ENCODE measurements at places on chromosomes 16 and 17.

DNA sequence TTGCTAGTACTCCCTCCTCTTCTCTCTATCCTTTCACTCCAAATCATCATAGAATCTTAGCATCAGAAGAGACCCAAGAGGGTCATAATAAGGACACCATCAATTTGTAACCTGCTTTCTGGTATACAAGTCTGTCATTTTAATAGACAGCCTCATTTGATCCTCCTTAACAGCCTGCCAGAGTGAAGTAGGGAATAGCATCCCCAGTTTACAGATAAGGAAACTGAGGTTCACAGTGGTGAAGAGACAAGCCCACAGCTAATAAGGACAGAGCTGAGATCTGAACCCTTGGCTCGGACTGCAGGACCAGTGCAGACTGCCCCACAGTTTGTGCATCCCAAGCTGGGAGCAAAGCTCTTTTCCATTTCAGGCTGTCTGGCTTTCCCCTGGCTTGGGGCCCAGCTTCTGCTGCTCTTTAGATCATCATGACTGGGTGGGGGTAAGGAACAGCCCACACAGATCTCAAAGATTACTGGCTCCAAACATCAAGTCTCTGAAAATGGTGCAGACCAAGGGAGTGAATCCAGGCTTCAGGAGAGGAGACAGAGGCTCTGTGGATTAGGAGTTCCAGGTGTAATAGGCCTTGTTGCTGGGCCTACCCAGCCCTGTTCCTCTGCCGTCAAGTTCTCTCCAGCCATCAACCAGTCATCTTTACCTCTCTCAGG, 10.3 kb upstream of the IGFBP4 start:
- DNase-seq: no peak

DNA sequence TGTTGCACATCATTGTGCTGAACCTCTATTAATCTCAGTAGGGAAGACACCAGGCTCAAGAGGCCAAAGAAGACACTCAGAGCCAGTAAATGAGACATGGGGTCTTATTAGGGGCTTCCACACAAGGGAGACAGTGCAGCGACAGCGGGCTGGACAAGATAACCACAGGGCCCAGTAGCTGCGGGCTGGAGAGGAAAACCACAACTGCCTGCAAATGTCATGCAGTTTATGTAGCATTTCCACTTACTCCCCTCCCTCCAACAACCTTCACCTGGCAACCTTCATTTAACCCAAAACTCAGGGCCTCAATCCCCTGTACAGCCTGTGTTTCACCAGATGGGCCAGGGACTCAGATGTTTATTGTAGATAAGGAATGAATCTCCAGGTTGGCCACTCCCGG, 185.6 kb downstream of the UTP18 start:
- no peak for DNase-seq

GRCh38 chr17:65519462-65519861, 42.0 kb downstream of the AXIN2 start:
- DNase-seq: no peak

- DNase-seq: no peak
Observed at GRCh38 chr16:86294535-86295196, 215.7 kb upstream of the FOXF1 start.

GRCh38 chr17:51992864-51993416, 165.6 kb downstream of the CA10 start:
- DNase-seq: no peak

Measured in skeletal muscle cell (primary cell).